ENCODE measurements at places on chromosomes 3 and 15. TPM values are rescaled to one million over a fixed set of nuclear protein-coding genes. Genes with fewer than 3 reads are reported as not detected.

Gene IGF2BP2
- total RNA-seq = 105 TPM

Gene SLC24A5
- not detected for total RNA-seq

Gene CNBP
- total RNA-seq = 267 TPM

DNA sequence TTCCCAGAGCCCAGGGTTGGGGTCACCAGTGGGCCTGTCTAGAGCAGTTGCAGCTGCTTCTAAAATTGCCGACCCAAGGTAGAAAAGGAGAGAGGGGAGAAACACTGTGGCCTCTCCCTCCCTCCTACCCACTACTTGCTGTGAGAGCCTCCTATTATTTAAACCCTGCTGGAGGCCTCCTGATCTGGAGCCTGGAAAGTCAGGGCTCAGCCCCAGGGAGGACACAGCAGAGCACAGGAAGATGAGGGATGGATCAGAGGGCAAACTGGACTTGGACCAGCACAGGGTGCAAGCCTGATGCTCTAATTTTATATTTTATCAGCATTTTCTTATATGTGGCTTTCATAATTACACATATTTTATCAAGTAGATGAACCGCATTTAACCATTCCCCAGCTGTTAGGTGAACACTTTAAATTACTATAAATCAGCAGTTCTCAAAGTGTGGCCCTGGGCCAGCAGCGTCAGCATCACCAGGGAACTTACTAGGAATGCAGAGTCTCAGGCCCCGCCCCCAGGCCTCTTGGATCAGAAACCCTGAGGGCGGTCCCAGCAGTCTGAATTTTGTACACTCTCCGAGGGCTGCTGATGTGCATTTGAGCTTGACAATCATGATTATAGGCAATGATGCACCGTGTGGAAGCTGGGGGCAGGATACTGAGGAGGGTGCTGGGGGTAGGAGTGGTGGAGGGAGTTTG, 26.7 kb downstream of the SMAD3 start:
- H3K36me3 ChIP-seq = peaks cover 43% of the 10 kb centered on the region
- DNase-seq = no peak
- no peak overlapping the region for H3K4me3 ChIP-seq
- peak overlapping the region; percentile 87 for H3K27ac ChIP-seq

DNA sequence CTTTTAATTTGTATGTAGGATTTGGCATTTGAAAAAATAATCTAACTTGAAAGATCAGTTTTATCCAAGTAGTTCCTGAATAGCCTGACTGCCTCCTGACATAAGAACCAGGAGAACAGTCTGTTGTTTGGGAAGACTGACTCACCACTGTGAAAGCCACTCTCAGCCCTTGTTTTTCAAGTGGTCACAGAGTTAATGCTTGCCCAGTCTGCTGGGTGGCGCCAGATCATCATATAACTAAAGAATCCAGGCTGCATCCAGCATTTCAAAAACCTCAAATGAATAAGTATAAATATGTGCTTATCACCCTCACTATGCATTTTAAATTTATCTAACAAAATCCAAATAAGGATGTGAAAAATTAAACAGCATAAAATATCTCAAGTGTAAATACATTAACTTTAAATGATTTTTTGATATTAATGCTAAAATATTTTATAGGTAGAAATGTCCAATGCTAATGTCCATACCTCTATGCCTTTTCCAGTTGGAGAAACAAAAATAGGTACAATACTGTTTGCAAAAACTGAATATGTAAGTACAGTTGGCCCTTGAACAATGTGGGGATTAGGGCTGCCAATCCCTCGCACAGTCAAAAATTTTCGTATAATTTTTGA, 26.9 kb upstream of the ZBBX start:
- H3K4me3 ChIP-seq = no peak overlapping the region
- no peak overlapping the region for H3K27ac ChIP-seq
- peak; percentile 75 for DNase-seq
- H3K27me3 ChIP-seq = peaks cover 20% of the 10 kb centered on the region
- no peaks in the 10 kb centered on the region for H3K36me3 ChIP-seq

DNA sequence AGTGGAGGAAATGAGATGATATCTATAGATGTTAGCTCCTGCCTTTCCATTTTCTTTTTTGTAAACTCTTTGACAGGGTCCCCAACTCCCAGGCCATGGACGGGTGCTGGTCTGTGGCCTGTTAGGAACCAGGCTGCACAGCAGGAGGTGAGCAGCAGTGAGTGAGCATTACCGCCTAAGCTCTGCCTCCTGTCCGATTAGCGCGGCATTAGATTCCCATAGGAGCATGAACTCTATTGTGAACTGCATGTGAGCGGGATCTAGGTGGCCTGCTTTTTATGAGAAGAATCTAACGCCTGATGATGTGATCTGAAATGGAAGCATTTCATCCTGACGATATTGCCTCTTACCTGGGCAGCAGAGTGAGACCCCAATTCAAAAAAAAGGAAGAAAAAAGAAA, 56.8 kb upstream of the CHD2 start:
- H3K4me1 ChIP-seq = peaks cover 9% of the 10 kb centered on the region
- H3K27me3 ChIP-seq = no peaks in the 10 kb centered on the region
- H3K27ac ChIP-seq = no peak overlapping the region
- no peak for DNase-seq
- H3K4me3 ChIP-seq = no peak overlapping the region

DNA sequence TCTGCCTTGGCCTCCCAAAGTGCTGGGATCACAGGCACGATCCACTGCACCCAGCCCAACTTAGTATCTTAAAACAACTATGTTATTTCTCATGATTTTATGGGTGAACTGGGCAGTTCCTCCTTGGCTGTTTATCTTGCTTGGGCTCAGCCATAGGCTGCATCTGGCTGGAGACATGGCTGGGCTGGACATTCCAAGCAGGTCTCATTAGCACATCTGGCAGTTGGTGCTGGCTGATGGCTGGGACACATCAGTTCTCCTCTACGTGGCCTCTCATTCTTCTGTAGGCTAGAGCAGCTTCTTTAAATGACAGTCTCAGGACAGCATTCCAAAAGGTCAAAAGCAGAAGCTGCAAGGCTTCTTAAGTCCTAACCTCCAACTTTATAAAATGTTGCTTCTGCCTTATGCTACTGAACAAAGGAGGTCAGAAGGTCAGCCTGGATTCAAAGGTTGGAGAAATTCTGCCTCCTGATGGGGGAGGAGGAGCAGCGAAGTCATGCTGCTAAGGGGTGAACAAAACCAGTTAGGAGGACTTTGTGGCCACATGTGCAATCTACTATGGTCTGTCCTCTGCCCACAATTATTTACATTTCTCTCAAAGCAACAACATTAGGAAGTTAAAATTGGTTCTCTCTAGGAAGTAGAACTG, 144.0 kb downstream of the AQP9 start:
- peaks cover 10% of the 10 kb centered on the region for H3K4me1 ChIP-seq
- H3K4me3 ChIP-seq = no peak overlapping the region
- H3K36me3 ChIP-seq = no peaks in the 10 kb centered on the region

Measured in PC-3 (cell line).